Smooth muscle cell of trachea (primary cell): ENCODE measurements at places on chromosomes 1 and 21. TPM values are rescaled to one million over a fixed set of nuclear protein-coding genes. Genes with fewer than 3 reads are reported as not detected.

Gene CNR2
- not detected in 2 replicates for total RNA-seq

Gene NBPF4
- total RNA-seq, result not detected in 2 replicates

Gene CFHR5
- total RNA-seq, result not detected in 2 replicates

Gene RNU1-3
- total RNA-seq, result under 0.01 TPM in 2 replicates

Gene OXCT2
- total RNA-seq, result 1.9 and 4.1 TPM in 2 replicates

Gene HTR6
- total RNA-seq, result under 0.01 TPM in 1 of 2 replicates, not detected in the other

Gene LMX1A
- total RNA-seq, result not detected in 2 replicates

Gene BSND
- total RNA-seq, result not detected in 2 replicates

Gene CYP4A11
- not detected in 2 replicates for total RNA-seq

Gene CCDC30
- total RNA-seq, result 0.99 and 2.3 TPM in 2 replicates

Gene B3GALT2
- 0.15 and 0.17 TPM in 2 replicates for total RNA-seq

Gene PALMD
- total RNA-seq, result 1.7 and 2.0 TPM in 2 replicates

Gene RNF115
- 20.8 and 29.1 TPM in 2 replicates for total RNA-seq

Gene UBL4B
- total RNA-seq, result under 0.01 TPM in 1 of 2 replicates, not detected in the other

Gene OR6K6
- not detected in 2 replicates for total RNA-seq

Gene C1orf226
- total RNA-seq, result 0.17 and 0.29 TPM in 2 replicates

Gene ZNF648
- not detected in 2 replicates for total RNA-seq

Gene RPTN
- not detected in 2 replicates for total RNA-seq

Gene IL19
- total RNA-seq, result not detected in 2 replicates

Gene VWA5B1
- total RNA-seq, result not detected in 2 replicates

Gene RIMS3
- 0.29 and 0.33 TPM in 2 replicates for total RNA-seq

Gene C1orf87
- 0.15 TPM in 1 of 2 replicates, not detected in the other for total RNA-seq

Gene OR2M3
- total RNA-seq, result not detected in 2 replicates

Gene AVPR1B
- not detected in 2 replicates for total RNA-seq

Gene MIXL1
- total RNA-seq, result under 0.01 TPM in 1 of 2 replicates, not detected in the other

Gene SLFNL1
- 0.66 and 0.73 TPM in 2 replicates for total RNA-seq

Gene GJA9
- total RNA-seq, result under 0.01 TPM in 1 of 2 replicates, not detected in the other

Gene GPATCH4
- total RNA-seq, result 11.9 and 19.9 TPM in 2 replicates

Gene SPRR5
- not detected in 2 replicates for total RNA-seq

Gene MMP23B
- 2.5 and 8.3 TPM in 2 replicates for total RNA-seq

Gene C4BPA
- not detected in 2 replicates for total RNA-seq

Gene PYHIN1
- total RNA-seq, result not detected in 2 replicates

Gene FAM177B
- not detected in 2 replicates for total RNA-seq

Gene CDC7
- total RNA-seq, result 2.2 and 7.3 TPM in 2 replicates

Gene EDARADD
- total RNA-seq, result under 0.01 TPM in 1 of 2 replicates, not detected in the other

Gene NLRP3
- total RNA-seq, result under 0.01 TPM in 1 of 2 replicates, not detected in the other

Gene CEP85
- 3.3 and 7.9 TPM in 2 replicates for total RNA-seq

Gene PPM1J
- total RNA-seq, result 1.3 and 1.5 TPM in 2 replicates

Gene VAMP4
- 14.2 and 21.4 TPM in 2 replicates for total RNA-seq

Gene CLCNKA
- total RNA-seq, result under 0.01 and 0.17 TPM in 2 replicates

Gene ATP6V1G3
- total RNA-seq, result not detected in 2 replicates

Gene CELSR2
- total RNA-seq, result 1.5 TPM in 2 replicates

Gene SLAMF7
- not detected in 2 replicates for total RNA-seq

Gene C8B
- not detected in 2 replicates for total RNA-seq
